ENCODE measurements at places on chromosomes 1 and 21.
A peak's percentile ranks its signal among the peaks of the same experiment; 100 is the strongest.

- DNase-seq = peak; percentile 26
These were observed 1211.0 kb upstream of the ADGRL4 start for GRCh38 chr1:80217377-80217986.

DNA sequence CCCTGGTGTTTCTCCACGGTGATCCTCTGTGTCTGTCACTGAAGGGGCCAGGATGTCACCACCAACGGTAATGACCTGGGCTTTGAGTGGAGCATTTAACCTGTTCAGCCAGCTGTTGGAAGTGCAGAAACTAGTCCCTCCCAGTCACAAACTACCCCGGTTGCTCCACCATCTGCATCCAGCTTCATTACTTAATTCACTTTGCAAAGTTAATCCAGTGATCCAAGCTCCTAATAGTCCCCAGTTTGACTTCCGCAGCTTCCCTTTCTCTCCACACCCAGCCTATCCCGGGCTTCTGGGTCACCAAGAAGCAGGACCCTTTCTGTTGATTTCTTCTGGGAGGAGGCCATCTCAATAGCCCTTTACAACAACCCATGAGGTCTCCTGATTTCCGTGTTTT is 63.5 kb downstream of the MDM4 start:
- no peak for DNase-seq

- no peak for DNase-seq
These were observed 34.6 kb downstream of the DPYD start for GRCh38 chr1:97886199-97886598.

GRCh38 chr1:44808938-44809917 is 905 bp downstream of the BTBD19 start:
- DNase-seq = peak; percentile 86

GRCh38 chr1:83596331-83596730 is 402.6 kb downstream of the TTLL7 start:
- no peak for DNase-seq

- DNase-seq = no peak
These were observed 11.1 kb downstream of the LRRC3 start for GRCh38 chr21:44466351-44466954.

- no peak for DNase-seq
These were observed 263.5 kb upstream of the PLD5 start for GRCh38 chr1:242787968-242788367.

DNA sequence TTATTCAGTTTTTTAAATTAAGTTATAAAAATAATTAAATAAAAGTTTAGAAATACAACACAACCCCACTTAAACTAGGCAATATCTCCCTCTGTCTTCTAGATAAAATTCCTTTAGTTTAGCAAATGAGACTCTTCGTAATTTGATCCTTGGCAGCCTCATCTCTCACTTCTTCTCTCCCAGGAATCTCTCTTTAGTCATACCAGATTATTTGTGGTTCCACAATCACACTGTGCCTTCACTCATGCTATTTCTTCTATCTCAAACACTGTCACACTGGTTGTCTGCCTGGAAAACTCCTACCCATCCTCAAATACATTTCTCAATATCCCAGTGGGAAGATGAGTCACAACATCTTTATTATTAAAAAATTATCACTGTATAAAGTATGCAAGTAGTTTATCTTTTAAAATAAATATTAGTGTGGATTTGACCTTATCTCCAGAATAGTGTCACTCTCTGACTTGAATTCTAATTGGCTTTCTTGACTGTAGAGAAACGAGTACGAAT is 195.5 kb downstream of the KCNH1 start:
- no peak for DNase-seq

DNA sequence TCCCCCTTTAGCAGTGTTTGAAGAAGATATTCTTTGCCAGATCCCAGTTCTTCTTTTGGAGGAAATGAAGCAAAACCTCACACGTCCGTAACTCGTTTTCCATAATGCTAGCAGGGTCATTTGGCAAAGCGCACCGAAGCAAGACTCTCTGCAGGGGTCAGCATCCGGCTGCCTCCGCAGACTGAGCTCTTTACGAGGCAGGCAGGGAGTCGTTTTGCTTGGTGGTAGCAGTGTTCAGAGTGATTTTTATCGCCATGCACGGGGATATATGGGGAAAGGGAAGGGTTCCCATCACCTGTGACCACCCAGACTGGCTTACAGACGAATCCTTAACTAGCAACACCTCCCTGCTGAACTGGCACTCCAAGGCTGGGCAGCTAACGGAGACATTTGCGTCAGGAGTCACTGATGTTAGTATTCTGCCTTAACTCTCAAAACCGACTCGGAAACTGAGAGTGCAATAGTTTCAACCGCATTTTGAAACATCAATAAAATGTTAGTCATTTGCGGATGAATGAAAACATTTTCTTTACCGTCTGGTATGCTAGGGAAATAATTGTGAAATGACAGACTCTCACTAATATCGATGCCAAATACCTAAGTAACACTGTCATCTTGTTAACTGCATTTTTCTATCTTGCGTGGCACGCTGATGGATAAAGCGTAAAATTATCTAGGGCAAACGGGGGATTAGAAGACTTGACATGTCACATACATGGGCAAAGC is 2.2 kb upstream of the NEGR1 start:
- DNase-seq = peak; percentile 90

GRCh38 chr1:42765269-42765668 is 1.6 kb downstream of the P3H1 start:
- peak; percentile 26 for DNase-seq

DNA sequence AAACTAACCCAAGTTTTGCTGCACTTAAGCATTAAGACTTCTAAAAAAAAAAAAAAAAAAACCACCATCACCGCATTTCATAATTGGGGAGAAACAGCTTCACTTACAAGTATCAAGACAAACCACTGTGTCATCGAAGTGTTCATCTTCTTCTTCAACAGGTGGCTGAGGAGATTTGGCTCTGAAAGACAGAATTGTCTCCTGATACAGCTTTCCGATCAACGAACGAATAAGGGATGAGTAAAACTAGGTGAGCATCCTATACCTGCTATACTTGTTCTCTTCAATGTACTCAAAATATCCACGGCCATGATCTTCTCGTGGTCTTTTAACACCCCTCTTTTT is 2.0 kb downstream of the HNRNPU start:
- peak; percentile 23 for DNase-seq

GRCh38 chr1:77590651-77591050 is 91.8 kb downstream of the ZZZ3 start:
- no peak for DNase-seq

DNA sequence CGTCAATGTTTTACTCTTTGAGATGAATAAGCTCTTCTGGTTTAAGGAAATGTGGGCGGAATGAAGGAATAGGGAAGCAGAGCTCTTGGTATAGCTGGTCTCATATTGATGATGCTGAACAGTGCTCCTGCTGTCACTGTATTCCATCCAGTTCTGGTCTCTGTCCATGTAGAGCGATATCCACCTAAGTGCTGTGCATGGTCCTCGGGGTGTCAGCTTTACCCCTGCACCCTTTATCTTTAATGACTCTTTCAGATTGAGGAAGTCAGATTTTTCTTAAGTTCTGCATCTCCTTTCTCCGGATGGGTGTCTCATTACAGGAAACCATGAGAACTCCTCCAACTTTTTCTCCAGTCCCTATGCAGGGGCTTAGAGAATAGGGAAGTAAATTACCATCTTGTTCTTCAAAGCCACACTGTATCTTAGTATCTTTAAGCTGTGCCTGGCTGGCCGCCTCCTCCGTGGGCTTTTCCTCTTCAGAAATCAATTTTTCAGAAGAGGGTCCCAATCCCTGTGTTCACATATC is 52.9 kb downstream of the PDE4B start:
- DNase-seq = no peak

DNA sequence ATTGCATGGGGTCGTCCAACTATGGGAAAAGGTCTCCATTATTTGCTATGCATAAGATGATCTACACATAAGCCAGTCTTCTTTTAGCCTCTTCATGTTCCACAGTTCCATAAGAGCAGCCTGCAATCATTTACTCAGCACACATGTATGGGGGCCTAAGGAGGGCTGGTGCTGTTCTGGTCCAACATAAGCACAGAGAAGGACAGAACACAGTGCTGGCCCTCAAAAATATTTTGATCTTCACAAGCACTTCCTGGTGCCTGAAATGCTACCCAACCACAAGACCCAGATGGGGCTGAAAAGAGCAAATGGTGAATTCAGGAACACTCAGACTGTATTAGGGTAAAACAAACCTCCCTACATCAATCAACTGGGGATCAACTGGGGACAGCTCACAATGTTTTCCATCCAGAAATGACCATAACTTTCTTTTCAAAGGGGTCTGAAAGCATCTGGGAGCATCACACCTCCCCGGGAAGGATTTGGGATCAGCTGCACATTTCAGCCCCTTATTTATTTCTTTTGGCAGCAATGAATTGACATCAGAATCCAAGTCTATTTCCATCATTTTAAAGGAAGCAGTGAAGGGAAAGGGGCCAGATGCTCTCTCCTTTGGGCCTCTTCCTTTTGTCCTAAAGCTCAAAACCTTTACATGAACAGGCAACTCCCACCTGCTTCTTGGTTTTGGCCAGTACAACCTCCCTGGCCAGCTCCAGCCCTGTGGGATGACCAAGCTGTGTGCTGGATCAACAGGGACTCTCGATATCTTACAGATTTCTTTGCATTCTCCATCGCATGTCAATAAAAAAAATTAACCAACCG is 45.7 kb downstream of the KCNN3 start:
- DNase-seq = no peak

- no peak for DNase-seq
These were observed 10.8 kb downstream of the NSL1 start for GRCh38 chr1:212780759-212781158.

GRCh38 chr1:207032528-207033017 is at the start of gene C1orf116:
Gene C1orf116 (minus strand): TSS chr1:207032756. CDS start chr1:207027598, 5,158 bp downstream.
- DNase-seq = no peak

GRCh38 chr1:8678673-8679394 is 138.6 kb downstream of the RERE start:
- DNase-seq = no peak

DNA sequence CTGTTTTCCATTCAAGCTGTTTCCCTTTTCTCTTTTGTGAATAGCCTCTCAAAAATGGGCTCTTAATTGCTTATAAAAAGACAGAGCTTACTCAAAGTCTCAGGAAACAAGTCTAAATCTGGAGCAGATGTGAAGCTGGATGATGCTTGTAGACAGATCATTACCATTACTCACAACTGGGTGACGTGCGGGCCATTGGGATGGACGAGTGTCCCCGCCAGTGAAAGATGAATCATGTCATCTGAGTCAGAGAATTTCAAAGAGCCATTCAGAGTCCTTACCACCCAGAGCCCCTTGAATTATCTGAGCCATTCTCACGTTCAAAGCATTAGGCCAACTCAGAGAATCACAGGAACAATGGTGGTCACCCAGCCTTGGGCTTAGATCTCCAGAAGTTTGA is 134.6 kb downstream of the HUNK start:
- DNase-seq = no peak

- DNase-seq = no peak
These were observed 8.4 kb downstream of the RER1 start for GRCh38 chr1:2399890-2400575.

DNA sequence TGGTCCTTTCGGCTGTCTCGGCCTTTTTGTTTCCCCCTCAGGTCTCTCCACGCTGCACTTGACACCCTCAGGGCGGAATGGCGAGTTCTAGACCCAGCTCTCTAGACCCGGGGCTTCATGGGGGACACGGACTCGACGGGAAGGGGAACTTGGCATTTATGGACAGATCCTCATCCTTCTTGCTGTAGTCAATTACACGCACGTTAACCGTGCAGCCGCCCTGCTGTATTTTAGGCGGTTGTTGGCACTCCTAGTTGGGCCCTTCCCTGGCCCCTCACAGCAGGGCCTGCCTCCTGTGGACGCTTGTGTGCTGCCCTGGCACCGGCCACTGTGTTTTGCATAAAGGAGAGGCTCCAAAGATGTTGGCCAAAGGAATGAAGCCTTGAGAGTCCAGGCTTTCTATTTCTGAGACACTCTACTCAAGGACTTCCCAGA is 558 bp upstream of the BTG3 start:
- DNase-seq = peak; percentile 7

DNA sequence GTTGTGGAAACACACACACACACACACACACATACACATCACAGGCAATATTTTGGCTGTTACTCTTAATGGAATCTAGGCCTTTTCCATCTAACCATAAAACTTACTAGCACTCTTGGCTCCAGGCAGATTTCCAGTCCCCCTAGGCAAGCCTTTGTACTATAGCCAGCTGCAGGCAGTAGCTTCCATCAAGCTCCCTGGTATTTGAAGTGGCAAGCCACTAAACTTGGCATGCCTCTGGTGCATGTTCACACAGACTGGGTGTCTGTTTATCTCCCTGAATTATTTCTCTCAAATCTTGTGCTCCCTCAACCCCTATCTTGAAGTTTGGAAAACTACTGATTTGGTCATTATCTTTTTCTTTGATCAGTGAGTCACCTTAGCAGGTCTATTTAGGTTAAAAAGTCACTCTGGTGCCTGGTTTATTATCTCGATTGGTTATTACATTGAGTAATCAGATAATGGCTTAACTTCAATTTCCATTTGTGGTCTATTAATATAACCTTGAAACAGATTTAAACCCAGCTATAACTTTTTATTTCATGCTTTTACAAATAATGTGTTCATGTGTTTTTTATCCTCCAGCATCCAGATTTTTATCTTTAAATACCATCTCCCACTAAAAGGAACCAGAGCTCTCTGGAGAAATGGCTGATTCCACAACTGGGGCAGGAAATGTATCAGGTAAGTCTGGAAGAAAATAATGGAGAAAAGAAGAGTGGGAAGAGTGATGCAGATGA is 2.7 kb upstream of the RBM15 start:
- peak; percentile 52 for DNase-seq

DNA sequence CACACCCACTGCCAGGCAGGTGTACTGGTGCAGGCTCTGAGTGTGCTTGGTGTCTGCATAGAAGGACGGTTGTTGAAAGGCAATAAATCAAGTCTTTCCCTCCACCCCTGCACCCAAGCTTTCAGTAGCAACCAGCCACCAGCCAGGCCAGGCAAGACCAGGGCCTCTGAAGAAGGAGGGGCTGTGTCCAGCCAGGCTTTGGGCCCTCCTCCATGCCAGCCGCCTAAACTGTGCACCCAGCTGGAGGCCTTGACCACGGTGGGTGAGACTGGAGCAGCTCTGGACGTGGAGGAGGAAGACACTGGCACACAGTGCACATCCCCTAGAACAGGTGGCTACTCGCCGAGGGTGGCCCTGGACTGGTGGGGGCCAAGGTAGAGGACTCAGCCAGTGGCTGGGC is 4.9 kb downstream of the OLIG2 start:
- DNase-seq = no peak

- no peak for DNase-seq
These were observed 44.1 kb downstream of the CAPZB start for GRCh38 chr1:19441048-19441780.

- DNase-seq = no peak
These were observed 10.9 kb upstream of the VAMP3 start for GRCh38 chr1:7760245-7760644.

- DNase-seq = no peak
These were observed 122.5 kb downstream of the NR5A2 start for GRCh38 chr1:200150006-200150405.

Data from fibroblast of villous mesenchyme (primary cell).